NCI-H774 (cell line): ENCODE measurements at places on chromosomes 3 and 15.

DNA sequence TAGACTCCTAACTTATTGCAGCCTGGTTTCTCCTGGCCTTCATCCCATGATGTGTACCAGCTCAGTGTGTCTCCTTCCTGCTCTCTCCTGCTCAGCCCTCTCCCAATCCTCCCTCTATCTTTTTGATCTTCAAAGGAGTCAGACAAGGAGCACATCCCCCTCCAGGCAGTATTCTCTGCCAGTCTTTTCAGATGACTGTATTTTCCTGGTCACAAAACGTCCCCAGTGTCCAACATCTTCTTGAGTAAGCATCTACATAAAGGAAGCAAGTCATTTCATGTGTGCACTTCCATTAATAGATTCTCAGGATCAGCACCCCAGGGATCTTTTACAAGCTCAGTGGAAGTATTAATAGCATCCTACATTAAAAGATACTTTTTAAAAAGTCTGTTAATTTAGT lies 148.9 kb upstream of the THBS1 start:
- DNase-seq, result no peak

- no peak for DNase-seq
Measured at GRCh38 chr15:58472221-58472620, 40.4 kb downstream of the LIPC start.

- DNase-seq, result no peak
Measured at GRCh38 chr3:151477591-151478334, 16.9 kb upstream of the IGSF10 start.

DNA sequence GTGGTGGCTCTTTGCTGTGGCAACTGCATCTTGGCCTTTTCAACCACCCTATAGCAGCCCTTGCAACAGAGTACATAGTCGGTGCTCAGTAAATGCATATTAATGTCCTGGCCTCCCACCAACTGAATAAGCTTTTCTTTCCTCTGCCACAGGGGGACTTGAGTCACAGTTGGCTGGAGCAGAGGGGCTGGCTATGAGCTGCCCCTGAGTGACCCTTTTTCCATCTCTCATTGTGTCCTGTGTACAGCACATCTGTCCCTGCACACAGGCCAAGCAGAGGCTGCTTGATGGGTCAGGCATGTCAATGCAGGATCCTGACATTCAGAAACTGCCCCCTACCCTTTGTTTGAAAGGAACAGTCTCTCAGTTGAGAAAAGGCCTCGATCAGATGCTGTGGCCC lies 22.4 kb downstream of the SPSB4 start:
- no peak for DNase-seq

GRCh38 chr15:61798631-61799030 lies 261.6 kb downstream of the VPS13C start:
- no peak for DNase-seq

DNA sequence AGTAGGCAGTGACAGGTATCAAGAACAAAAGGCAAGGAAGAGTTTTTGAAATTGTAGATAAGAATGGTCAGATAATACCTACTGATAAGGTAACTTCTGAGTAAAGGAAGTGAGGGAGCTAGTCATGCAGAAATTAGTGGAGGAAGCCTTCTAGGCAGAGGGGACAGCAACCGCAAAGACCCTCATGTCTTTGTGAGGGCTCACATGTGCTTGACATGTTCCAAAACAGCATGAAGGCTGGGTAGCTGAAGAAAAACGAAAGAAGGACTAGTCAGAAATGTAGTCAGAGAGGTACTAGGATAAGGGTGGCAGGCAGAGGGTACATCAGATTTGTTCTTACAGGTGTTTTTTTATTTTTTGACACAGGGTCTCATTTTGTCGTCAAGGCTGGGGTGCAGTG lies 5.3 kb downstream of the SIN3A start:
- no peak for DNase-seq

GRCh38 chr3:181358562-181358961 lies 353.2 kb upstream of the SOX2 start:
- no peak for DNase-seq

GRCh38 chr15:49379996-49380395 lies 43.0 kb upstream of the FGF7 start:
- no peak for DNase-seq

DNA sequence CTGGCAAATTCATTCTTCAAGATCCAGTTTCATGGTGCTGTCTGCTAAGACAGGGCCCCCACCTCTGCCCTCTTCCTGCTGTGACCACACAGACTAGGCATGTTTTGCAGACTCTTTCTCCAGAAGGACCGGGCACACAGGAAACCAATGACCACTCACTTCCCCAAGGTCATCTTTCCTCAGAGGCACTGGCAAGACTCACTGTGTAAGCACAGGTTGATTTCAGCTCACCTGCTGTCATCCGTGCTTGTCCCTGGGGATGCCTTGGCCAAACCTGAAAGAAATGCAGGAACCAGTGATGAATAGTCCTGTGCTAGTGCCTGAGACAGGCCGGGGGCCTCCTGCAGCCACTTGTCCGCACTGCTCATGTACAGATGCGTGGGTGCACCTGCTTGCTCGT lies 33.5 kb downstream of the ALS2CL start:
- no peak for DNase-seq

- DNase-seq, result no peak
Measured at GRCh38 chr3:38006031-38006430, 15.4 kb downstream of the VILL start.
